CD4-positive, alpha-beta T cell treated with Interleukin-2 at 100 ng/mL for 4 hours (primary cell): ENCODE measurements at places on chromosomes 6 and 20.
A peak's percentile ranks its signal among the peaks of the same experiment; 100 is the strongest.

- DNase-seq, result no peak
Observed at GRCh38 chr6:102039441-102039840, 645.9 kb downstream of the GRIK2 start.

DNA sequence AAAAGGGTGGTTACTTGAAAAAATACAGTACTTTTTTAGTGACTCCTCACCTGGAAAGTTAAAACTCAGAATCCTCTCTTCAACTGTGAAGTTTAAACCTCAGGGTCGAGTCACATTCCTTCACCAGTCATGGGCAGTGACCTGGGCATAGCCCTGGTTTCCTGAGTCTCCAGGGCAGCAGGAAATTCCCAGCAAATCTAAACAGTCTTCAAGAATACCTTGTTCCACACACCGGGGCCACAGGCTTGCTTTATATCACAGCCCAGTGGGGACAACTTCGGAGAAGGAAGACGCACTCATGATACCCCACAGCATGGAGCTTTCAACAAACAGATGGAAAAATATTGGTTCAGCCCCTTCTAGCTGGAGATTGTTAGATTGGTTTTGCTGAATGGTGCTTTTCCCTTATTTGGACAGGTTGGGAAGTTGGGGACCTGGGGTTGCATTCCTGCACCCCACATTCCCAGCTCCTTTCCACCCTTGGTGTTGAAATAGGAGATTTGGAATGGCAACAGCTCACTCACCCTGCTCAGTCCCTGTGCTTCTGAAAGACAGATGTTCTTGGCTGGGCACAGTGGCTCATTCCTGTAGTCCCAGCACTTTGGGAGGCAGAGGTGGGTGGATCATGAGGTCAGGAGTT is 113.0 kb upstream of the TMEM170B start:
- no peak for DNase-seq

DNA sequence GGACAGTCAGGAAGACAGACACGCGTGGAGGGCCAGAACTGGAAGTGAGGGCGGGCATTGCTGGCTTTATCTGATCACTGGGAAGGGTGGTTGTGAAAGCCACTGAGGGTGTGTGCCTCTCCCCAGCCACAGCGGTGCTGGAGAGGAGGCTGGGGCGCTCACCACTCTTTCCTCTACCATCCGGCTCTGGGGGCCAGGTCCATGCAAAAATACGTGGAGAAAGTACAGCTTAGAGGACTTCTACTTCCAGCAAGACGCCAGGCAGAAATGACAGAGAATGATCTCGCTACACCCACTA is 148.8 kb upstream of the RPS6KA2 start:
- no peak for DNase-seq

DNA sequence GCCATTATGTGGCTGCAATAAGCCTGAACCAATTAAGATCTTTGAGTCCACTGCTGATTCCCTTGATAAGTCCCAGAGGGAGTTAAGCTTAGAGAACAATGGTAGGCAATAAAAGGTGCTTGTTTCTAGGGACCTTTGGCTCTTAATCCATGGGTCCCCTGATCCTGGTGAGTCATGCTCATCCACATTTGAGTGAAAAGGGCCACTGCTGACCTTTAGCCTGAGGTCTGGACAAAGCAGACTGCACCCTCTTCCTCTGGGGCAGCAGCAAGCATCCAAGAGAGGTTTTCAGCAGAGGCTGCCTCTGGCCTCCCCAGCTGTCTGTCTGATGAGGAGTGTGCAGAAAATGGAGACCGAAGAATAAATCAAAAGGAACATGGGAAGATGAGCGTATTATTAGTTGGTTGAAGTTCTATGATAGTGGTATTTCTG is 16.1 kb upstream of the SCGN start:
- DNase-seq, result no peak

DNA sequence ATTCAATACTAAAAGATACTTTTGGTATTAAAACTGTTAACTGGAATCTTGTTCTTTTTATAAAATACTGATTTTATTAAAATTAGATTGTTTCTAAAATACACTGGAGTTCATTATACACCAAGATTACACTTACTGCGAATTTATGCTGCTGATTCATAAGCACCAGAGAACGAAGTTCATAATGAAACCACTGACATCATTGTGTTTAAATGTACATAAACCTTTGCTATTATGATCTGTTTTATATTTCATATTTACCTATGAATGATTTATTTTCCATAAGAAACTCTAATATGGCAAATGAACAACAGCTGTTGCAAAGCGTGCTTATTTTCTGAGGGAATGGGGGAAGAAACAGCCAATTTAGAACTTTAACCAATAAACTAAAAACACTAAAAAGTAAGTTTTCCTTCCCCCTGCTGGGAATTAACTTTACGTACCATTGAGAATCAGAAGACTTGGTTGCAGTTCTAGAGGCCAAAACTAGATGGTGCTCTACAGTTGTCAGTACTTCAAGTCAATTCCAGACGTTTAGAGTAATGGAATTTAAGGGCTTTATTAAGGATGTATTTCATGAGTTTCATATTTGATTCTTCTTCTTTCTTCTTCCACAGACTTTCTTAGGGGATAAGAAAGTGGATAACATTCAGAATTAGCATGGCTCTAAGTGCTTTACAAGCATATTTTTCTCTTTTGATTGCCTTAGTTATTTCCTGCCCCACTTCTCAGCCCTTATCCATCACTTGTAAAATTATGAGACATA is 30.8 kb upstream of the COL19A1 start:
- DNase-seq, result peak; percentile 55

DNA sequence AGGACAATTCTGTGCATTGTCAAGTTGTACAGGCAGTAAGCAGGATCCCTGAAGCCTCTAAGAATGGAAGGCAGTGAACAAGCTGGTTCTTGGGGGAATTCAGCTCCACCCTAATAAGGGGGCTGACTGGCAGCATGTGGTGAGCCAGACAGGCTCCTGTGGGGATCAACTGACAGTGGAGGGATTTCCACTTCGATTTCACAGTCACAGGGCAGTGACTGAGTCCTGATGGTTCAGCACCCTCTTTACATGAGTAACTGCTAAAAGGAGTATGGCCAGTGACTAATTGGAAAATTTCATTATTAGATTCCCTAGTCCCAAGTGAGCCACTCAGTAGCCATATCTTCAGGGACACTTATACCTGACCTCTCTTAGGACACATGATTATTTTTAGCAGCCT is 78.4 kb downstream of the NDUFAF5 start:
- no peak for DNase-seq

DNA sequence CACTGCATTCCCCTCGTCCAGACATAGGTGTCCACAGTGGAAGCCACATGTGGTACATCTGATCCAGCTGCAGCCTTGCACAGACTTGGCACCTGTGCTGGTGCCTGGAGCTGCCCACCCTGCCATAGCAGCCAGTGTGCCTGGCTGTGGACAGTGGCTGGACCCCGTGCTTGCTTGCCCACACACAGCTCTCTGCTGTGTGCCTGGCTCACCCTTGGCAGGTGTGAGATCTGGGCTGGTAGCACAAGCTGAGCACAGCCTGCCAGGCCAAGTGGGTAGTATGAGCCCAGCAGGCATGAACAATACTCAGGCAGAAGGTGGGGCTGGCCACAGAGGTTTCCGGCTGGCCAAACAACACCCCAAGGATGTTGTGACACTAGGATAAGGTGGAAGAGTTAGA is 614.4 kb downstream of the BCKDHB start:
- no peak for DNase-seq

GRCh38 chr6:46263707-46264086 is 92.9 kb upstream of the ENPP5 start:
- no peak for DNase-seq

DNA sequence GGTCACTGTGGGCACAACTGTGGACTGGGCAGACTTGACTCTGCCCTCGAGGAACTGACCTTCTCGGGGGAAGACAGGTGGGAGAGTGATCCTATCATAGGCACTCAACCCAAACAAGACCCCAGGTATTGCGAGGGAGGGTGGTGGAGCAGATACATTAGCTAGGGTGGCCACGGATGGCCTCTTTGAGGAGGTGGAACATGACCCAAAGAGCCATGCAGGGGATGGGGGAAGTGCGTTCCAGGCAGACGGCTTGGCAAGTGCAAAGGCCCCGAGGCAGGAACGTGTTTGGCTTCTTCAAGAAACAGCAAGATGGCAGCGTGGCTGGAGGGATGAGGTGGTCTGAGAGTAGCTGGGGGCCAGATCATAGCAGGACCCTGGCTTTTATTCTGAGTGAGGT is 167.6 kb downstream of the NFATC2 start:
- no peak for DNase-seq

DNA sequence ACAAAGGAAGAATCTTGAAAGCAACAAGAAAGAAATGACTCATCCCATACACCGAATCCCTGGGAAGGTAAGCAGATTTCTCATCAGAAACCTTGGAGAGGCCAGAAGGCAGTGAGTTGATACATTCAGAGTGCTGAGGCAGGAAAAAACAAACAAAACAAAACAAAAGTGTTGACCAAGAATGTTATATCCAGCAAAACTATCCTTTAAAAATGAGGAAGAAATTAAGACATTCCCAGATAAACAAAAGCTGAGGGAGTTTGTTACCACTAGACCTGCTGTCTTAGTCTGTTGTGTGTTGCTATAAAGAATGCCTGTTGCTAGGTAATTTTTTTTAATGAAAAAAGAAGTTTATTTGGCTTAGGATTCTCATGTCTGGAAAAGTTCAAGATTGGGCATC is 33.7 kb upstream of the PPP1R3G start:
- no peak for DNase-seq

- no peak for DNase-seq
Observed at GRCh38 chr6:110041126-110041525, 63.0 kb downstream of the GPR6 start.

GRCh38 chr20:5136096-5136495 is 9.3 kb downstream of the CDS2 start:
- no peak for DNase-seq

- no peak for DNase-seq
Observed at GRCh38 chr6:80143419-80143937, 37.0 kb downstream of the BCKDHB start.

DNA sequence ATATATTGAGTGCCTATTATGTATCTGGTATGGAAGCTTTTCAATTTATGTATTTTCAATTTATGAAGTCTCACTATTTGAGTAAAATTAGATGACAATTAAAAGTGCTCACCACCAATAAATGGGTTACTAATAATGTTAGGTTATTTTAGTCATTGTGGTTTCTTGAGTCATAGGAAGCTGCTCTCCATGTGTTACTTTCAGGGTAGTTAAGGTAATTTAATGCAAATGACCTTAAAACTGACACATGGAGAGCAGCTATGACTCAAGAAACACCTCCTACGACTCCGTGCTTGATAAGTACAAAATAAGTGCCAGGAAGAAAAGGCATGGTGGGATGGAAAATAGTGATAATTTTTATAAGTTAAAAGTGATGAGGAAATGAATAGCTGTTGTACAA is 16.5 kb upstream of the TINAG start:
- no peak for DNase-seq

DNA sequence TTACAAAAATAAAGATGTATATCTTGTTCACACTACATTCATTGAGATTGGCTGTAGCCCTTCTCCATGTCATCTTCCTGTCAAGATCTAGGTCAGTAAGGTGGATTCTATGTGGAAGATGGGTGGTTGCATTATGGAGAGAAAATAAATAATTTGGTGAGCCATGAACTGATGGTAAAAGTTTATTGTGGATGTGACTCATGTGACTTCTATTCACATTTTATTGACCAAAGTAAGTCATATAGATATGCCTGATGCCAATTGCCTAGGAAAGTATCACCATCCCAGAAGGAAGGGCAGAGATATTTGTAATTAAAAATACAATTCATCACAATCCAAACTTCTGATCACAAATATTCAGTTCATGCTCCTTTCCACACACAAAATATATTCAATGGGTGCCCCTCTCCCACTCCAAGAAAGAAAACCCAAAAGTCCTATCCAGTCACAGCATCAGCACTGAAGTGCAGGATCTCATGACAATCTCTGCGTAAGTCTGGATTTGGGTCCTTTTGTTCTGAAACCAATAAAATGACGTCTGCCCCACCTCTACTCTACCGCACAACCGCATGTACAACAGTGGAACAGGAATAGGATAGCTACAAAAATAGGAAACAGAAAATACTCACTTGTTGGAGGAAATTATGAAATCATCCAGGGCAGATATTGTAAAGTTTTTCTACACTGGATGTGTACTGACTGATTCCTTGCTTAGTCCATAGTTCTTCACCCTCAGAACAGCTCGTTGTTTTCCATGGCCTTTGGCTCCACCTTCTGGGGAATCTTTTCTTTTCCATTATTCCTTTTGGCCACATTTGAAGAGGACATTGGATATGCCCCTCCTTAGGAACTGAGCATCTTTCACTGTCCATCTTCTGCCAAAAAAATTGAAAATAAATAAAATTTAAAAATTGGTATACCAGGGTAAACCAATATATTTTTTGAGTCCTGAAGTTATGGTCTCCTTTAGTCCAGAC is 16.1 kb upstream of the SLC17A3 start:
- peak; percentile 24 for DNase-seq

DNA sequence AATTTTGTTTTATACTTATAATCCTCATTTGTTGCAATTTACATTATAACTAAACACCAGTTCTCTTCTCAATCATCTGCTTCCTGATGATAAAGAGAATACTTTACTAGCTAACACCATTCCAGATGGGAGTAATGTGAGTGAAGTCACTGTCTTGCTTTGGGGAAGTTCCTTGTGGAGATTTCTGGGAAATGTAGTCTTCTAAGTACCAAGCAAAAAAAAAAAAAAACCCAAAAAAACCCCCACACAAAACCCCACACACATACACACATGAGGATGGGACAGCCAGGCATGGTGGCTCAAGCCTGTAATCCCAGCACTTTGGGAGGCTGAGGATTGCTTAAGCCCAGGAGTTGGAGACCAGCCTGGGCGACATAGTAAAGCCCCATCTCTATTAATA is 2.2 kb upstream of the SNPH start:
- no peak for DNase-seq

- no peak for DNase-seq
Observed at GRCh38 chr20:24959591-24960301, 10.7 kb downstream of the CST7 start.

- no peak for DNase-seq
Observed at GRCh38 chr6:42796171-42796570, 14.3 kb downstream of the BICRAL start.
